ENCODE measurements at places on chromosomes 11 and 22.

DNA sequence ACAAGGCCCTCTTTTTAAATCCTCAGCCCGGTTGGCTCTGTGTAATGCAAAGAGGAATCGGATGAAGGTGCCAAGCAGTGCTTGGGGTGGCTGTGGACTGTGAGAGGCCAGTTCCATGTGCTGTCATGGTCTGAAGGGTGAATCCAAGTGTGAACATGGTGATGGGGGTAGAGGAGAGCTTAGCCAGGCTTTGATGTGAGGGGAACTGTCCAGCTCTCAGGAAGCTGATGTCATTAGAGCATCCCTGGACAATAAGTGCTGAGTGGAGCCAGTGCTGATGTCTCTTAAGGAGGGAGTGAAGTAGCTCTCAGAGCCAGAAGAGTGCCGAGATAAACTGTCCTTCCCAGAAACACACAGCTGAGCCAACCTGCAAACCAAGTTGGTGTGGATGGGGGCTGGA is 53.6 kb downstream of the NAV2 start:
- no peak for DNase-seq

DNA sequence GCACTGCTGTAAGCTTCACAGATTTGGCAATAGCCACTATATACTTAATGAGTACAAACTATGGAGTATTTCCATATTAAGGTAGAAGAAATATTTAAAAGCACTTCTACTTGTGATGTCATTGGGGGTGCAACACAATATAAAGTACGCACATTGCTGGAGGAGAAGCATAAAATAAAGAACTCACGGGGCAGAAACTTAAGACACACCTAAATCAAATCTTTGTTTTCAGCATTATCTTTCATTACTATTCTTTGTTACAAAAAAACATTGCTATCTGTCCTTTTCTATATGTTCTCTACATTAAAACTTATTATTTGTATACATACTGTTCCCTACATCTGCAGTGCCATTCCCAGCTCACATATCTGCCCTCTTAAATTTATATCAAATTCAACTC is 93.3 kb upstream of the VPREB1 start:
- no peak for DNase-seq

DNA sequence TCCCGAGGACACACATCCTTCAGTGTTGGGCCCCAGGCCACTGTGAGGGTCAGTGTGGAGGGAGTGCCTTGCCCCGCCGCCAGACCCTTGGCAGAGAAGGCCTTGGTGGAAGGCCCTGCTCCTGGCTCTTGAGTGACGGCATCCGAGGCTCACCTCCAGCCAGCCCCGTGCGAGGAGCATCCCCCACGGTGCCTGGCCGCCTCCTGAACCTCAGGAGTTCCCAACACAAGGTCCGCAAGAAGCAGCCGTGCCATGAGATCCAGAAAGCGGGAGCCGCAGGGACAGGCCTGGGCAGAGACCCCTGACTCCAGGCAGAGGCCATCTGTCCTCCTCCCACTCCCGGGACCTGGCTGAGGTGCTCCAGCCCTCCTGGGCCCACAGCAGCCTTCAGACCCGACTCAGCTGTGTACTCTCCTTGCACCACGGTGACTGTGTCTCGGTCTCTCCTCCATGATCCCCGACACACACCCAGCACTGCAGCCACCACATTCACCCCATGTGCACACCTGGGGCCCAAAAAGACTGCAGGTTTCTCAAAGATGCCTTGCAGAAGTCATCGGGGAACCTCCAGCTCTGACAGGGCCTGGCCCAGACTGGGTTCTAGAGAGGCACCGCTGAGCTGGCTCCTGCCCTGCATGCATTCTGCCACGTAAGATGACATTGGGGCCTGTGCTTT is 870.2 kb downstream of the BRD1 start:
- no peak for DNase-seq

DNA sequence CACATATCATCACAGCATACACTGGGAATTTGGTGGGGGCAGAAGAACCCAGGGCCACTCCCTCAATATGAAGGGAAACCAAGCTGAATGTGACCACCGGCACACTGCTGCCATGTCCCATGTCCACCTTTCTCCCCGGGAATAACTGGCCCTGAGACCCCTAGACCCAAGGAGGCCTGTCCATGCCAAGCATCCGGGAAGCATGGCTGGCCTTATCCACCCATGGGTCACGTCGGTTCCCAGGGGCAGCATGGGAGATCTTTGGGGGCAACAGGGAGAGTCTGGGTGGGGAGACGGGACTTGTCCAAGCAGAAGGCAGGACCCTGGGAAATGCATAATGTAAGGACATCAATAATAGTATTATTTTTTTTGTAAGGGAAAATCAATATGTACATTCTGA is 10.4 kb upstream of the MIEF1 start:
- DNase-seq: no peak

GRCh38 chr11:133619973-133620372 is 87.7 kb upstream of the OPCML start:
- no peak for DNase-seq

DNA sequence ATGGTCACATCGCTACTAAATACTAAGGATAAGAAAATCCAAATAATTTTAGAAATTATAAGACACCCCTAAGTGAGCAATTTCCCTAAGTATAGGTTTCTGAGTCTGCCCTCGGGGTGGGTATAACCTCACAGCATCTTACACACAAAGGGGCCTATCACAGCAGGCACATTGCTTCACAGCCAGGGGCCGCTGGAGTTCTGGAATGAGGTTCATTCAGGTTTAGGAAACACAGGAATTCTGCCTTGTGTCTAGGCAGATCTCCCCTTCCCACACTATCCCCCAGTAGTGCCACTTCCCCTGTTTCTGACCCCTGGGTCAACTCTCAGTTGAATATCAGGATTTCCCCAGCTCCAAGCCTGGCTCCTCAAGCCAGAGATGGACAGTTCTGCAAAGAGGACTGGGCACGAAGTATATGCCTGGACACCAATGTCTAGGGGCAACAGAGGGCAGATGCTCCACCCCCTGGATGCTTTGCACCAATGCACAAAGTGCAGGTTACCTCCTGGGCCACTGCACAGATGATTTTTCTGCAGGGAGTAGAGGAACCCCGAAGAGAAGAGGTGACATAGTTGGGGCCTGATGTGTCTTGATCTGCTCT is 11.4 kb downstream of the TUBA8 start:
- no peak for DNase-seq

GRCh38 chr11:65493367-65494176 is 5.3 kb upstream of the MALAT1 start:
- DNase-seq: no peak

GRCh38 chr11:65871811-65872548 is 620 bp downstream of the EFEMP2 start:
- no peak for DNase-seq

GRCh38 chr11:35250621-35251020 is 111.7 kb downstream of the CD44 start:
- DNase-seq: no peak

DNA sequence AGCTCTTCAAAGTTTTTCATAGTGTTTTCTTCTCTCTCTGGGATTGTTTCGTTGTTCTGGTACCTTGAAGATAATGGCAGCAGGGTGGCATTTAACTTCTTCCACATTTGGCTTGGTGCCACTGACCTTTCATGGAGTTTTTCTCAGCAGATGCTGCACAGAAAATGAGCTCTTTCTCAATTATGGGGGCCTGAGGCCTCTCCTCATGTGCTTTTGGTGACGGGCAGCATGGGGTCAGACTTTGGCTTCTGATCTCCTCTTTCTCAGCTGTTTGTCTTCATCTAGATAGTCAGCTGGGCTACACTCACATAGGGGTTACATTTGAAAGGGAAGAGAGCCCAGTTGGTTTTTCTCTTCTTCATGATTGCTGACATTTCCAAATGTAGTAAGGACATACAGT is 76.3 kb downstream of the FAT3 start:
- DNase-seq: no peak

GRCh38 chr22:41334215-41334614 is 32.9 kb downstream of the ZC3H7B start:
- DNase-seq: no peak

DNA sequence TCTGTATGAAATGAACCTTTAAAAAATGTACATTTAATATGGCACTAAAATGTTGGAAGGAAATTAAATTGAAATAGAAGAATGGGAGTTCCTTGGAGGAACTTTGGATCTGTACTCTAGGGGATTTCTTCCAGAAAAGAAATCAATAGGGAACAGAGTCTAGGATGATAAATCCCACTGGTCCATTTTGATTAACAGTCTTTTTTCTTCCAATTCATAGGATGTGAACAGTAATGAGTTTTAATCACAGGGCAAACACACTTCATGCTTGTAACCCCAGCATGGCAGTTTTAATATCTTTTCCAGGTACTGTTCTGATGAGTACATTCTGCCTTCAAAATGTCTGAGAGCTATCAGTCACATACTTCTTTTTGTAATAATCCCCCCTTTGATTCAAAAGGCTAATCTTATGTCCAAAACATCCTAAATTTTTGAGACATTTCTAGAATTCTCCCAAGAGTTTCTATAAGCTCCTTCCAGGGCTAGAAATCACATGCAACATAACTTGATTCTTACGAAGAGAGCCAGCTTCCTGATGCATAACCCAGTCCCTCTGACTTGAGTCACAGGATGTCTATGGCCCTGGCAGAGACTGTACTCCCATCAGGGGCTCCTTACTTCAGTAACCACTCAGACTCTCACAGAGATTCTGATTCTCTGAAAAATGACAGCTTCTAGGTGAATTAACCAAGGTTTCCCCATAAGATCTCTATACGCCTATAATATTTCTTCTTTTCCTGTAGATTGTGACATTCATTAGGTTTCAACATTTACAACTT is 112.9 kb downstream of the SLC36A4 start:
- DNase-seq: no peak
